ENCODE measurements at places on chromosomes 2 and 18.

- no peak for DNase-seq
Measured at GRCh38 chr2:217248312-217248935, 388.6 kb upstream of the TNP1 start.

- peak; percentile 96 for DNase-seq
Measured at GRCh38 chr18:59383851-59384250, 24.8 kb upstream of the LMAN1 start.

GRCh38 chr2:219530048-219530963, 13.3 kb downstream of the CHPF start:
- peak; percentile 99 for DNase-seq

DNA sequence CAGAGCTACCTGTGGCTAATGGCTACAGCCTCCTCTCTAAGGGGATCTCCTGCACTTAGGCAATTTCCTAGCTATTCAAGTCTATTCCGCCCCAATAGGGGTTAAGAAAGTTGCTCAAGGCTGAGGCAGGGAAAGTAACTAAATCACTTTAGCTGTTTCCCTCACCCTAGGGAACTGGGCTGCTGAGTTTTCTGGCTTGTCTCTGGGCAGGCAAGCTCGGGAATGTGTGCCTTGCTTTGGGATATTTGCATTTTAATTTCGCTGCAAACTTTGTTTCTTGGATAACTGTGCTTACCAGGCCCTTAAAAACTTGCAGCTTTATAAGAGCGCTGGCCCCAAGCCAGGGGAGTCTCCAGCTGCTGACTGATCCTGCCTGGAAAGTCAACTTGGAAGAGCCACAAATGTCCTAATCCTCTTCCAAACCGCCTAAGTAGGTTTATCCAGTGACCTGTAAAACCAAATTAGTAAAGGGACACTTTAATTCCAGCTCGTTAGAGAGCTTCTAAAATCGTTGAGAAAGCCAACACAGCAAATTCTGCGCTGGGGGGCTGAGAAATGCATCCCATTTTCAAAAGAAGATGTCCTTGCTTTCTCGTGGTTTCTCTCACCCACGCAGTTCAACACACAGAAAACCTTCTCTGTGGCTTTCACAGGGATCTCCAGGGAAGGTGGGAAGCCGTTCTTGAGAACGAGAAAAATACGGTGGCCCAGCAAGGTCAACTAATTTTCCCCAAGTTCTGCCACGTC, 59.5 kb upstream of the SP3 start:
- DNase-seq: peak; percentile 47

DNA sequence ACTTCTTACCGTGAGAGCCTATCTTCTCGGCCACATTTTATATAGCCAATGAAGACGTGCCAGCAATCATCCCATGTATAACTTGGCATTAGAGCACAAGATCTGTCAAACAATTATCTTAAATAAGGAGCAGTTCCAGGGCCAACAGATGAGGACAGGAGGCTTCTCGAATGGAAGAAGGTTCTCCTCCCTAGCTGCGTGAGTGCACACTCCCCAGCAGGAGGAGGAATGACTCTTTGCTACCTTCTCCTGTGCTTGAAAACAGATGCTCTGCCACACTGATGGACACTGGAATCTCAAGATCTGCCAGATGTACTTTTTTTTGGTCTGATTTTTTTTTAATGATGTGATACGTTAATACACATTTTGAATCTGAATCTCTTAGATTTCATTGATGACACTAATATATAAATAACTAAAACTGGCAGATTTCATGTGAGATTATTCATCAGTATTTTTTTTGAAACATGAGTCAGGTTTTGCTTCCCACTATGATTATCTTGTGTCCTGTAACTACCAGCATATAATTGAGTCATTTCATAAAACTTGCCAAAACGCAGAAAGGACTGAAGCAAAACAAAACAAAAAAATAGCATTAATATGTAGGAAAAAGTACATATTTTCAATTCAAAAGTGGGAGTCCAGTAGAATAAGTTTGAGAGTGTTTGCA, 626 bp upstream of the VIT start:
- DNase-seq: no peak

All from D721Med (cell line).